ENCODE measurements at places on chromosomes 2 and 18. TPM values are rescaled to one million over a fixed set of nuclear protein-coding genes. Genes with fewer than 3 reads are reported as not detected.

GPR55 gene
- not detected for total RNA-seq

ABCB11 gene
- total RNA-seq = not detected

RUFY4 gene
- not detected for total RNA-seq

GALNT14 gene
- total RNA-seq = 47.3 TPM

TMEM169 gene
- 3.8 TPM for total RNA-seq

TMEM163 gene
- total RNA-seq = 2.4 TPM

SP5 gene
- total RNA-seq = not detected

MARS2 gene
- 14.0 TPM for total RNA-seq

CPS1 gene
- total RNA-seq = 3.8 TPM

RTP5 gene
- not detected for total RNA-seq

FBLN7 gene
- 0.14 TPM for total RNA-seq

POTEJ gene
- not detected for total RNA-seq

PSD4 gene
- 12.1 TPM for total RNA-seq

DSC1 gene
- total RNA-seq = not detected

XRCC5 gene
- 284 TPM for total RNA-seq

DSG1 gene
- total RNA-seq = not detected

SCN2A gene
- total RNA-seq = 0.14 TPM

THSD7B gene
- total RNA-seq = 0.04 TPM

B3GNT7 gene
- 8.8 TPM for total RNA-seq

GALNT5 gene
- 3.1 TPM for total RNA-seq

CNTNAP5 gene
- not detected for total RNA-seq
